Activated CD4-positive, alpha-beta T cell treated with anti-CD3 and anti-CD28 coated beads, Interleukin-2, Interleukin-4, amounts not matched to agents 100 ng/mL and 50 ng/mL, durations not matched to agents 16 hours and 8 hours (primary cell): ENCODE measurements at places on chromosomes 5 and 9.

DNA sequence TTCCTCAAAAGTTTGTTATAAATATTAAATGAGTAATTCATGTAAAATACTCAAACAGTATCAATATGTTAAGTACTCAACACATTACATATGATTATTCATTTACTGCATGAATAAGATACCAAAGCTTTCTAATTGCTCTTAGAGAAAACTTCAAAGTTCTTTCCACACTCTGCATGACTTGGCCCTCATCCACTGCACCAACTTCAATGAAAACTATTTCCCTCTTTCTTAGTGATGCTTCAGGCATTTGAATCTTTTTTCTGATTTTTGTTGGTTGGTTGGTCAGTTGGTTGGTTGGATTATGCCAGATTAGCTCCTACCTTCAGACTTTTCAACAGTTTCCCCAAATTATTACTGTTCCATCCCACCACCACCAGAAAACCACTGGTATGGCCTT lies 314.7 kb upstream of the RGMB start:
- DNase-seq = no peak

GRCh38 chr5:136242136-136242535 lies 49.2 kb upstream of the SMIM32 start:
- no peak for DNase-seq

- no peak for DNase-seq
Measured at GRCh38 chr5:546376-546908, 22.2 kb upstream of the SLC9A3 start.

DNA sequence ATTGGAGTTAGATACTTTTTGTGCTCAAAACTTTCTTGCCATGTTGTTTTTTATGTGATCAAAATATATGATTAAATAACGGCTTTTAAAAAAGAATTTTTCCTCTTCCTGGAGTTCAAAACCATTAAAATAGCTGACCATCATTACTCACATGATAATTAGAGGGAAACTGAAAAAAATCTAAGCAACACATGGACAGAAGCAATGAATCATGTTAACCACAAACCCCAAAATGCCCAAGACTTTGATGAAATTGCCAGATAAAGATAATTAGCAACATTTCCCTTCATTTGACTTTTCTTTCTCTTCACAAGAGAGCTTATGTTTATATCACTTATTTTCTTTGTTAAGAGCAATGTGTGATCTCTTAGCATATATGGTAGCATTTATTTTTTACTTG lies 1294.2 kb downstream of the EFNA5 start:
- no peak for DNase-seq

GRCh38 chr9:137984005-137984404 lies 106.4 kb downstream of the CACNA1B start:
- DNase-seq = no peak

DNA sequence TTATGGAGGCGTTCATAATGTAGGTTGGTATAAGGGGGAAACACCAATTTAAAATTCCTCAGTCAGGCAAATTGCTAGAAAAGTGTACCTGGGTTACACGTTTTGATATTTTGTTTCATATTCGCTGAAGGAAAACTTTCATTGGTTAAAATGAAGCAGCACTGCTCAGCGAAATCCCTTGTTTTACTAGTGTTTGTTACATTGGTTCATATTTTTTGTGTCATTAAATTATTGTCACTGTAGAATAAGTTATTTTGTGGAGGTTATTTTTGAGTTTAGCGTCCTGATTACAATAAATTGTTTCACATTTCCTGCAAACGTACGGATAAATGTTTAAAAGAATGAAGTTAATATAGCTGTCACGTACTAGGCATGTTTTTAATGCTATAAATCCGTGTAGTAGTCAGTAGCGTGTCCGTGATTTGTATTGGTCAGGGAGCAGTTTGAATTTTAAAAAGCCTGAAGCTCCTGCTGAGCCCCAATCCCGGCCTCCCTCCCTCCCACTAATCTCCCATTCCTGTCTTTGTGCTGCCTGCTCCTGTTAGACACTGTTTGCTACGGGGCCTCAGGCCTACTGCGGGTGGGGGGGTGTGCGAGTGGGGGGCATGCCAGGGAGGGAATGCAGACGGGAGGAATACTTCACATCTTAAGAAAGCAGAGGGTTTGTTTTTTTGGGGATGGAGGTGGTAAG lies 2.0 kb downstream of the NIPBL start:
- DNase-seq = no peak

DNA sequence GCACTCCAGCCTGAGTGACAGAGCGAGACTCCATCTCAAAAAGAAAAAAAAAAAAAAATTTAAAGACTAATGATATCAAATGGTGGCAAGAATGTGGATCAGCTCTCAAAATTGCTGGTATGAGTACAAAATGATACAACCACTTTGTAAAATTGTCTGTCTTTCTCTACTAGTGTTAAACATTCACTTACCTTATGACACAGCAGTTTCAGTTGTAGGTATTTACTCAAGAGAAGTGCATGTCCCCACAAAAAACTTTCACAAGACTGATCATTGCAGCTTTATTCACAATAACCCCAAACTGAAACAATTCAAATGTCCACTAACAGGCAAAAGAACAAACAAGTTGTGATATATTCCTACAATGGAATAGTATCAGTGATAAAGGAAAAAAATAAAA lies 14.7 kb upstream of the CETN3 start:
- no peak for DNase-seq

DNA sequence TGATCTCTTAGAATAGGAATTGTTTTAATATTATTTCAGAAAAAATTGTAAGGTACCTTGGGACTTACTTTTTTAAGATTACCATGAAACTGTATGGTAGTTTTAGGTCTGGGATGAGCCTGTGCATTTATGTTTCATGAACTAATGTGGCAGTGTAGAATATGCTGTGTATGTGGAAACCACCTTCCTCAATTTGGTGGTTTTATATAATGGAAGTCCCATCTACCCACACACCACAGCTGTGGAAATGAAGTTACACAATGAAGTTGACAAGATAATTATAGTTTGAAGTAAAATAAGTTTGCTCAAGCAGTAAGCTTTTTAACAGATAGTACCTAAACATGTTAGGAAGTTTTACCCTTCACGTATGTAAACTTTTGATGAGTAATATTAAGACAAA lies 24.4 kb downstream of the WDR36 start:
- no peak for DNase-seq

DNA sequence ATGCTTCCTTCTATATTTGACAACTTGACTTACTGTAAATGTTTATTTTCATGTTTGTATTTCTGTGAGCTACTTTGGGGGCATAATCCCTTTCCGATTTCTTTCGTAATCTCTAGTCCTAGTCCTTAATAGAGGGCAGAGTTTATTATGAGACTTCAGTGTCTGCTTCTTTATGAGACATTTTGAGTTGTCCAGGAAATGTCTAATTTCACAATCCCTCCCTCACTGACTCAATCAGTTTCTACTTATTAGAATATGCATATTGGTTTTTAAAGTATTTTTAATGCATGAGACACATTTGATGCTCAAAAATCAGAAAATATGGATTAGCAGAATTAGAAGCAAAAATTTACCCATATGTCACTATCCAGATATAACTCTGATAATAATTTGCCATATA lies 160.9 kb downstream of the FOCAD start:
- DNase-seq = no peak

GRCh38 chr5:106894964-106895363 lies 775.8 kb downstream of the EFNA5 start:
- no peak for DNase-seq

GRCh38 chr5:72559866-72560766 lies 52.9 kb upstream of the ZNF366 start:
- no peak for DNase-seq

DNA sequence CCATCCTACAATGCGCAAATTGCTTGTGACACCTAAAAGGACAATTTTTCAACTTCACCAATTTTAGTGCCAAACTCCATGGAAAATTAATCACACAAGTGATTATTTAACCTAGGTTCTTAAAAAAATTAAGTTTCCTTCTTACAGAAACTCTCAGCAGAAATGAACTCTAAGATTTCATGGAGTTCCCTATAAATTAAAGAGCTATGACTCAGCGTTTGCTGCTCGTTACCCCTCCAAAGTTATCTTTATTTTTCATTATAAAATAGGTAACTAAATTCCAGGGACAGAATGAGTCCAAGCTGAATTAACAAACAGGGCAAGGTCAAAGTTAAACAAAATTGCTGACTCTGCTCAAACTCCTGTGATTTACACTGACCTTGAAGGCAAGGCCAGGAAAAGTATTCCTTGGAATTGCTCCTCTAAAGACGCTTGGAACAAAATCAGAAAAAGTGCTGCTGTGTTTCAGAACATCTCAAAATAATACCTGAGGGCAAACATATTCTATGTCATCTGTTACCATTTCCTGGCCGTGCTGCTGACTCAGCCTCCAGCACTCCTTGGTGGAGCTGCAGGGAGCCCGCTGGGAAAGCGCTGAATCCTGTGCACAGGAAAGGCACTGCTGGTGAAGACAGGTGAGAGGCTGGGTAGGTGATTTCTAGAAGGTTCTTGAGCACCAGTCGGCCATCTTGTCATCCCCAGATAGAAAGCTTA lies 2.5 kb upstream of the CMBL start:
- no peak for DNase-seq

- no peak for DNase-seq
Measured at GRCh38 chr5:68659881-68660280, 433.9 kb upstream of the SLC30A5 start.

- DNase-seq = no peak
Measured at GRCh38 chr5:137147346-137147745, 351.8 kb downstream of the SPOCK1 start.

DNA sequence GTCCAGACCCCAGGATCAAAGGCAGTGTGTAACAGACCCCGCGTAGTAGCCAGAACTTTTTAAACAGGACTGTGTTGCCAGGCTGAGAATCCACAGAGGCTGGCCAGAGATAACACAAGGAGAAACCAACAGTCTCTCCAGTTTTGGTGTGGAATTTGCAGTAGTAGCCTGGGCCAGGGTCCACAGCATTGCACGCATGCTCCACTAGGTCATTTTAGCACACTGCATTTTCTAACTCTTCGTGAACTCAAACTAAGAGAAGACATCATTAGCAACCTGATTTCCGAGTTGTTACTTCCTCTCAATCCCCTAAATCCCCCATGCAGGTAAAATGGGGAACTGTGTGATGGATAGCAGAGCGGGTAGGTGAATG lies 119.6 kb downstream of the BOD1 start:
- no peak for DNase-seq

- no peak for DNase-seq
Measured at GRCh38 chr9:38707885-38708637, 11.9 kb downstream of the FAM240B start.

DNA sequence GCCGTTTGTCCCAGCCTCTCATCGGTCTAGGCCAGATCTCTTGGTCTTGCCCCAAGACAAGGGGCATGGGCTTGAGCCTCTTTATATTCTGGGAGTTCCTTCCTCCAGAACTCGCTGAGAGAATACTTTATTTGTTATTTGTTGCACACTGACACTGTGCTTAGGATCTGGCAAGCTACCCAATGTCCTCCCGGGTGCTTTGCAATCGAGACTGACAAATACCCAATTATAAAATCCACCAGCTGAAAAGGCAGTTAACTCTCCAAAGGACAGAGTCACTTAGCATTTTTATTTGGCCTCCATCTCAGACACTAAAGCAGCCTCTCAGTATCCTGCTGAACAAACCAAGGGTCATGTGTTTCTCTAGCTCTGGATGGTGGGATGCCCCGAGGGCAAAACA lies 500.2 kb upstream of the DAP start:
- DNase-seq = no peak

- DNase-seq = no peak
Measured at GRCh38 chr5:33008751-33009418, 297.8 kb downstream of the NPR3 start.

DNA sequence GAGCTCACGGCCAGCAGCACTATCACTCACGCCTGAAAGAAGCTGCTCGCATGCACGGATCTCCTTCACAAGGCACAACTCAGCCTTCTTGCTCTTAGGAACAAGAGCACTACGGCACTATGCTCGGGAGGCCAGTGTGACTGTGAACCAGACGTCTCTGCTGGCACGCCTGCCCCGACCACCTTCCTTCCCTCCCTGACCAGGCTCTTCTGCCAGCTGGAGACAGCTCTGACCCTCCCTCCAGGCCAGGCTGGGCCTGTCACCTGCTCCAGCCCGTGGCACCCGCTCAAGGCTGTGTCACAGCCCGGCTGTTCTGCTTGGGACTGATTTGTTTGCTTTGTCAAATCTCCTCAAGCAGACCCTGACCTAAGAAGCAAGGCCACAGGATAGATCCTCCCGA lies 7.0 kb downstream of the TBC1D9B start:
- no peak for DNase-seq

GRCh38 chr5:53151713-53152458 lies 42.3 kb upstream of the MOCS2 start:
- DNase-seq = no peak
